ENCODE measurements at places on chromosomes 3 and 15.

DNA sequence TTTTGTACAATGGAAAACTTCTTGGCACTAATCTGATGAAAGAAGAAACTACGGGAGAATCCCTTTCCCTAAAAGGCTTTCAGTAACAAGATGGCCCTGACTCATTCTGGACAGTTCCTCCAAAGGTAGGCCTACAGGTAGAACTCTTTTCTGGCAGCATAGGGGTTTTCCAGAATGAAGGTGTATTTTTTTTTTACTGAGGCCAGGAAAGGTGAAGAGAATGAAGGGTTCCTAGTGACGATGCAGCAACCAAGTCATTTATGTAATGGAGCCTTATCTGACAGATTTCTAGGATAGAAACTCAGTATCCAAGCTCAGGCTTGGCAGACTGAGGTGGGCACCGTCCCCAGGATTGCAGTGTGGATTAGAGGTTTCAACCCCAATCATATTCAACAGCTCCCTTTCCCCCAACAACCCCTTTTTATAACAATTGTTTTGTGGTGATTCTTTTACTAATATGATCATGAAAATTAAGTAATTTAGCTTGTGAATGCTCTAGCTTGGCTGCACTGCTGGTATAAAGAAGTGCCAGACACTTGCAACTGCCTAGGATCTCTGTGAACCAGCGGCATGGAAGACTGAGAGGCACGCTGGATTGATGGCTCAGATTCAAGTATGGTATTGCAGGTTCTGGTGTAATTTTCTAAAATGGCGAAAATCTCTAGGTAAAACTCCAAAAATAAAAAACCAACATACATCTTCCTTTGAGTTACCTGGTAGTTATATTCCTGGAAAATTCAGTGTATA, 8.7 kb upstream of the TRIM69 start:
- DNase-seq = no peak

GRCh38 chr3:18558507-18558906, 133.4 kb upstream of the SATB1 start:
- no peak for DNase-seq

GRCh38 chr3:173839859-173840258, 442.3 kb downstream of the NLGN1 start:
- no peak for DNase-seq

DNA sequence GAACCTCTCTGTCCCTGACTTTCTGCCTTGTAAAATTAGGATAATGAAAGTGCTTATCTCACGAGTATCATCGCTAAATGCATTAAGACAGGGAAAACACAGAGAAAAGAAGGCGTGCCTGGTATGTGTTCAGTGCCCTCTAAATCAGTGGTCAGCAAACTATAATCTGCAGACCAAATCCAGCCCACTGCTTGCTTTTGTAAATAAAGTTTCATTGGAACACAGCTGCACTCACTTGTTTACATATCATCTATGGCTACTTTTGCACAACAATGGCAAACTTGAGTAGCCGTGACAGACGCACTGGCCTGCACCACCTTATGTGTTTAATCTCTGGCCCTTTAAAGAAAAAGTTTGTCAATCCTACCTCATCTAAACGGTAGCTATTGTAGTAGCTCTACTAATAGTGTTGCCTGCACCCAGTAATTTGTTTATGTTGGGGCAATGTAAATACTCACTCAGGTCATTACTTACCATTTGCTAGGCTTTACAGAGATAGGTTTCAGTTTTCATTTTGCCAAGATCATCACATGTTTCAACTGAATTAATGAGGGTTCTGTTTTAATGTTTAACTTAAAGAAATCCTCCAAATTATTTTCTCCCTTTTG, 229.4 kb downstream of the FEZF2 start:
- no peak for DNase-seq

- no peak for DNase-seq
Measured at GRCh38 chr15:74808078-74808839, 4.4 kb upstream of the LMAN1L start.

GRCh38 chr15:64315216-64315615, 40.8 kb downstream of the CSNK1G1 start:
- no peak for DNase-seq

DNA sequence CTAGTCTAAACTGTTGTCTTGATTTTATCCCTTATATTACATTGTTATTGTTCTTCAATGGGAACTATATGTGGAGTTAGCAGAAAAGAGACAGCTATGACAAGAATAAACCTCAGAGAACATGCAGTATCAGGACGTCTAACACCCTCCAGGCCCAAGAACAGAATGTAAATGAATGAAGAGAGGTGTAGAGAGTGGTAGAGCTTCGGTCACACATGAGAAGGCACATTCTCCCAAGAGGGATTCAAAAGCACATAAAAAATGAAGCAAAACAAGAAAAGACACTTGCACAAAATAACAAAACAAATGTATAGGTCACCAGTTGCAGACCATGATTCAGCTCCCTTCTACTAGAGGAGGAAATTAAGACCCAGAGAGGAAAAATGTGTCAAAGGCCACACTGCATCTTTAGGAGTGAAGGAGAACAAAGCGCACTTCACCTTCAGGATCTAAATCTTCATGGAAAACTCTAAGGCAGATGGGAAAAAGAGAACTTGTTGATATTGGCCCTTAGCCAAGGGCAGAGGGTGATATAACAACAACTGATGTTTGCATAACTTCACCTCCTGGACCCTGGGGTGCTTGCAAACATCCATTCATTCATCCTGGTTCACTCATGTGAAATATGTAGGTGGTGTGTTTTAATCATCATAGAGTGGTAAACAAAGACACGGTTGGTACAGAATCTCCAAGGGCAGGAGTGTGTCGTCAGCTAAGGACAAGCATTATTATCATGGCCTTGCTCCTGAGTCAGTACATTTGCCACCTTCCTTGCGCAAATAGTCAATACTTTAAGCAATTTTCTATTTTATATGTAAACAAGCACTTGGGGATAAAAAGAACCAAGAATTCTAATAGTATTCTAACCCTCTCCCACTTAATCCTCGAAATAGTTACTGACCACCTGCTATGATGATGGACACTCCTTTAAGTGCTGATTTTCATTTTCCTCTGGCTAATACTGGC, 8.8 kb downstream of the NEK10 start:
- no peak for DNase-seq

DNA sequence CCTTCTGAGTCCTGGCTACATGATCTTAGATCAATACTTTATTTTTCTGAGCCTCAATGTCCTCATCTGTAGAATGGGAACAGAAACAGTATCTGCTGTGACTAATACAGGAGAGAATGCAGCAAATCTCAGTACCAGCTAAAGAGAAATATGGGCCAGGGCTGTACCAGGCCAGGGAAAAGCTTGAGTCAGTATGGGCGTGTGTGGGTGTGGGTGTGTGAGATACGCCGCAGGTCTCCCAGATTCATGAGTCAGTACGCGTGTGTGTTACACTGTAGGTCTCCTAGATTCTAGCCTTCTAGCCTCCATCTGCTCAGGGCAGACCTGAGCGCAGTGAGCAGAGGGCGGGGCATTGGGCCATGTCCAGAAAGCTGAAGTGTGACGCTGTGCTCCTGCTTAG, 15.2 kb downstream of the GNAI2 start:
- DNase-seq = no peak

- DNase-seq = no peak
Measured at GRCh38 chr3:32843510-32844321, 25.9 kb downstream of the TRIM71 start.

DNA sequence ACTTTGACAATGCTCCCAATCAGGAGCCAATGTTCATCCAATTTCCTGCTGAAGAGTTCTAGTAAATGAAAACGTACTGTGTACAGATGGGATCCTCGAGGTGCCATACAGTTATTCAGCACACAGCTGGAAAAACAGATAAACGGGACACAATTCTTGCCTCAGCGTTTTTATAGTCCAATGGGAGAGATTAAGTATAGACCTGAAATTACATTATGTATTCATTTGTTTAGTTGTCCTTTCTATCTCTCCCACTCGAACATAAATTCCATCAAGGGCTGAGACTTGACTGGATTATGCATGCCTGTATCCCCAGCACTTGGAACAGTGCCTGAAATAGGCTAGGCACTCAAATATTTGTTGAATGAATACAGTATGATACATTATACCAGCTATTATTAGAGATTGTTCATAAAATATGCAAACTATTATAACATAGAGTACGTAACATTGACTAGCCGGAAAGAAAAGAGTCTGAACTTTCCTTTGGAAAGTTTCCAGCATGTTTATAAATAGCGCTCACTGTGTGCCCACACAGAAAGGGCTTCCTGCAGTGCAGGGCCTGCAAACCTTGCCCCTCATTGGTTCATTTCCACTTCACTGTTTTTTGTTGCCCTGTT, 27.4 kb upstream of the SNTN start:
- DNase-seq = no peak

- DNase-seq = no peak
Measured at GRCh38 chr3:15581471-15582394, 19.6 kb downstream of the HACL1 start.

DNA sequence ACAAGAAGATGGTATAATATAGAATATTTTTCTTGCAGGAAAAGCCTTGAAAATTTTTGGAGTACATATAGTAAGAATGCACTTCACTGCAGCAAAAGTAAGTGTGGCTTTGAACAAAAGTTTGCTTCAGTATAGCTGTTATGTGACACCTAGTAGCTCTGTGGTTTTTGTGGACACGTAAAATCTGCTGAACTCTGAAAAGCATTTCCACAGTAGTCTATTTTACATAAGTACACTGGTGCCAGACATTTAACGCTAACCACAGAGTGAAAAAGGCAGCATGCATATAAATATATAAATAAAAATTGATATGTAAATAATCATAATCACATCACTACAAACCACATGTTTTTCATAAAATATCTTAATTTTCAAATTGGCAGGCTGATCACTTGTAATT, 39.8 kb downstream of the CGGBP1 start:
- no peak for DNase-seq

GRCh38 chr3:77427528-77427927, 387.6 kb downstream of the ROBO2 start:
- no peak for DNase-seq

DNA sequence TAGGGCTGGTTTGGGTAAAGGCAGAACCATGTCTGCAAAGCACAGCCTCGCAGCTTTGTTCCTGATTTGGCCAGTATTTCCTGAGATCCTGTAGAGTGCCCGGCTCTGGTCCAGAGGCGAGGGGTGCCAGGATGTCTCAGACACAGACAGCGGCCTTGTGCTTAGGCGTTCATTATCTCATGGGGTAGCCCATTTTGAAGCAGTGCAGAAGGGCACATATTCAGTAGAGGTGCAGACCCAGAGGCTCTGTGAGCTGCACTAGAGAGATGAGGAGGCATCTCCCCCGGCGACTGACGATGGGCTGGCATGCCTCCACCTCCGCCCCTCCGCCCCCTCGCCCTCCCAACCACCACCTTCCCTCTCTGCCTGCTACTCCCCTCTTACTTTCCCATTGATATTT, 170.3 kb downstream of the CHDH start:
- no peak for DNase-seq

- DNase-seq = no peak
Measured at GRCh38 chr3:150142936-150143335, 172.2 kb upstream of the PFN2 start.

- DNase-seq = no peak
Measured at GRCh38 chr3:159913712-159914414, 74.8 kb upstream of the IL12A start.

- no peak for DNase-seq
Measured at GRCh38 chr15:68552773-68553172, 26.0 kb upstream of the CORO2B start.

DNA sequence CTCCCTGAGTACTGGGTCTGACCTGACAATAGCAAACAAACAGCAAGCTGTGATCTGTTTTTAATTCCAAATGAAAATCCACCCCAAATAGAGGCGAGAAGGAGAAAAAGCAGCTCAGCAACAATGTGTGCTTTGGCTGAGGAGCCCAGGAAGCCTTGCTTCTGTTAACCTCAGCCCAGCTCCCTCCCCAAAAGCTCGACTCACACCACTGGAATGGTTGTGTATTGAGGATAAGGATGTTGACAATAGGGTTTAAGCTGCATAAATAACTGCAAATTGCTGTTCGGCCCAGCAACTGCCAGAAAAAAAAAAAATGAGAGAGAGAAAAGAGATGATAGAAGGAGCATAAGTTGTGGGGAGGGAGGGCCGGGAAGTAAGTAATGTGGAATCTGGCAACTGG, 104.0 kb upstream of the TBC1D5 start:
- DNase-seq = no peak

DNA sequence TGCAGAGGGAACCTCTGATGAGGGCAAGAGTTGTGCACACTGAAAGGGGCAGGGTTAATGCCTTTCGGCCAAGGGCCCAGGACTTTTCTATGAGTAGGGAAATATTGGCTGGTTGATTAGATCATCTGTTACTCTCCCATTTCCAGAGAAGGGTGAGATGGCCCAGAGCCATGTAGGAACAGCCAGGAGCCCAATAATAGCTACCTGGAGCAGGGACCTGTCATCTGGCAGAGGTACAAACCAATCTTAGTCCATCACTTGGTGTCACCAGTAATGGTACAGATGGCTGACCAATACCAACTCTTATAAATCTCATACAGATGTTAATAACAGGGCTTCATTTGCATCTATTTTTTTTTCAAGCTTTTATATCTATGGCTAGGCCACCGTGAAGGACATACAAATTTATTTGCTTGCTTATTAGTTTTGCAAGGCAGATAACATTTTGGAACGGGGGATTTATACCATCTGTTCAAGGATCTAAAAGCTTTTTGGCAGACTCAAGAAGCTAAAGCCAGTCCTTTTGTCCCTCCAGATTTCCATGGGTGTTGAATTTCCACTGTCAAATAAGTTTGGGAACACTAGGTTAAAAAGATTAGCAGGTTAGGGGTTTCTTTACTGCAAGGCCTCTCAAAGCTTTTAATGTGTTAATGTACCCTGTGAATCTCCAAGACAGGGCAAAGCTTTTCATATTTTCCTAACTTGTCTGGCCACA, 79.3 kb downstream of the TNIK start:
- no peak for DNase-seq

DNA sequence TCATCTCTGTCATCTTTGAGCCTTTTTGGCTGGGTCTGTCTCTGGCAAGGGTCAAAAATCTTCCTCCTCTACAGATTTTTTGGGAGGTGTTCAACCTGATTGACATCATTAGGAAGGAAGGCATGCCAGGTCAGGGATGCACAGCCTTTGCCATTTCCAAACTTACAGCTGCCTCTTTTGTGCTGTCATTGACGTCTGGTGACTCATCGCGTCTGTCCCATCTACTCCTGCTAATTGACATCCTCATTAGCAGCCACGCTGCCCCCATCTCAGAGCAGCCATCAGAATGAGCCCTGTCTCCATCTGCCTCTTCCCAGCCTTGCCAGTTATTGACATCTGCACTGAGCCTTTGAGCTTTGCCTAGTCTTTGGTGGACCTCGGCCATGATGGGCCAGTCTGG, 53.0 kb downstream of the PDIA5 start:
- DNase-seq = no peak

- no peak for DNase-seq
Measured at GRCh38 chr3:39644176-39644575, 165.2 kb upstream of the MYRIP start.

DNA sequence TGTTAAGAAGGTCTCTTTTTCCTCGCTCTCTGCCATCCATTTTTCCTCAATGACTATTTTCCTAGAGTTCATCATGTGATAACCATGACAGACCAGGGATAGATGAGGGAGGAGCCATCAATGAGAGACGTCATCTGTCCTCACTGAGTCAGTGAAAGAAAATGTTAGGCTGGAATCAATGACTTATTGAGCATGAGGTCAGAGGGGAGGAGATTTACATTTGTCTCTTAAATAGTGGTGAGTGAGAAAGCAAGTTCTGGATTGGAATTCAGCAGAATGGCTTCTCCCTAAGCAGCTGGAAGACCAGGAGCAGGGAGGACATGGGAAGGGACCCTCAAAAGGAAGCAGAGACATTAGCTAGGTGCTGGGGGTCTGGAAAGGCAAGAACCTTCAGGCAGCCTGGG, 28.2 kb upstream of the USP3 start:
- DNase-seq = no peak

All from substantia nigra (tissue), 51 donors.